ENCODE measurements at places on chromosomes 1 and 21.

DNA sequence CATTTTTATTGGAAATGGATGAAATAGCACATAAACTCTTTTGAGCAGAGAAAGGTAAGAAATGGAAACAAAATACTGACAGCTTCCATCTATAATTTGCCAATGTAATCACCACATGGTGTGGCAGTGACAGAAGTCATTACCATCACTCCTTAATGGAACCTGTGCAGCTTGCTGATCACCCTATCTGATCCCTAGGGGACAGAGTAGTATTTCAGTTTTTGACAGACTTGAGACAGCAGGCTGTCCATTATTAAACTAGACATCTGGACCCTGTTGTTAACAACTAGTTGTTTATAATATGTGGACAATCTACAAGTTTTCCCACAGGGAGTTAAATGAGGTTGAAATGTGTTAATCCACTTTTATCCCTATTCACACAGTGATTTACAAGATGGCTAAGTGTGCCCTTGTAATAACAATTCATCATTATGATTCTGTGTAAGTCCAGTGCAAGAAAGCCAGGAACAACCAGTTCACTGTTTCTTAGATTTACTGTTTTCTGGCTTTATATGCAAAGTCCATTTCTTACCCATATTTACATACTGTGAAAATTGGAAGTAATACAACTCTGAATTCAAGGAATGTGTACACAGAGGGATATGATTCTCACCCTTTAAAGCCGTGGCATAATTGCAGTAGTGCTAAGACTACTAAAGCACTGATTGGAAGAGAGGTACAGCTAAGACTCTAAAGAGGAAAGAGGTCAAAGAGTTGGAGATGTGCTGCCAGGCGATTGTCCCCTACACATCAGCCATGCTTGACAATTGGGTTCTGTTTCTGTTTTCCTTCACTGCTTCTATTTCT, 9.1 kb downstream of the KCNT2 start:
- no peak for DNase-seq

DNA sequence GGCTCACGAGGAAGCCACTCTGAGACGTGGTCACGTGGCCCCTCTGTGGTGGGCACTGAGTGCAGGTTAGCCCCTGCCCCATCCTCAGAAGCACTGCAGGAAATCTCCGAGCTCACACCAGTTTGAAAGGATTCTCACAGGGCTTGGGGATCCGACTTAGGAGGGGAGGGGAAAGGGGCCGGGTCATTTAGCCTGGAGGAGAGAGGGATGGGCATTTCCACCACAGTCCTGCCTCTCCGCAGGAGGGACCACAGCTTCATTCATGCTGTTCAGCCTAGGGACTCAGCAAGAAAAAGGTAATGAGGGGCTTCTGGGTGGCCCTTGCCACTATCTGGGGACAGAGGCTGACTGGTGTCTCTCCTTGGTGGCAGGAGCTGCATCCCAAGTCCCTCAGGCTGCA, 126.5 kb downstream of the NPHP4 start:
- DNase-seq = no peak

DNA sequence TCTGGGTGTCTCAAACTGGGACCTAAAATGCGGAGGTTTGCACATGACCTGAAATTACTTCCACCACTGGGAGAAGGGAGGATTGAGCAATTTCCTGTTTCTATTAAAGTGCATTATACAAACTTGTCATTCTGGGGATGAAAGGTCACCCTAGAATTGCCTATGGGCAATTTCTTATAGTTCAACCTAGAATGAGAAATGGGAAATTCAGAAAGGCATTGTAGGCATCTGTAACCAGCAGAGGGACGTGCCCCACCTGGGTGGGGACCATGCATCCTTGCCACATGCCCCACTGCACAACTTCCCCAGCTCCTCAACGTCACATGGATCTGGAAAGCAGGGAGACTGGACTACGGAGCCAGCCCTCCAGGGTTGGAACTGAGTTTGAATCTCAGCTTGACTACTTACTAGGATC, 47.0 kb downstream of the MRPL39 start:
- DNase-seq = no peak

- no peak for DNase-seq
These were observed 108.8 kb downstream of the TGFBR3 start for GRCh38 chr1:91777196-91777595.

- no peak for DNase-seq
These were observed 1352.9 kb downstream of the NCAM2 start for GRCh38 chr21:22351076-22351475.

DNA sequence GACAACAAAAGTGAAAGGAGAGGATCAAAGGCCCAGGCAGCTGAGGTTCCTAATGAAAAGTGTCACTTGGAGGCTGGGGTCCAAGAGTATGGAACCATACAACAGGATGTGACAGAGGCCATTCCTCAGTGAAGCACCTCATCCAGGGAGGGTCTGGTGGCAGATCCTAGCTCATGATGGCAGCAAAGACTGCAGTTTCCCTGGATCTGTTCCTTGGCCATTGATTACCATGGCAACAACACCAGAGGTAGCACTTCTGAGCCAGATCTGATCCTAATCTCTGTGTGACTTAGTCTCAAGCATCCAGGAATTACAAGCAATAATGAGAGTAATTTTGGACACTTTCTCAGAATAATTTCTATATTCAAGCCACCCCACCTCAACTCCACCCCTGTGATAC, 12.9 kb downstream of the FAM177B start:
- DNase-seq = peak; percentile 46

- no peak for DNase-seq
These were observed 355.5 kb downstream of the HLX start for GRCh38 chr1:221234791-221235190.

- no peak for DNase-seq
These were observed 30.2 kb upstream of the RNF187 start for GRCh38 chr1:228457017-228457395.

GRCh38 chr1:27643600-27644368, 8.8 kb upstream of the FGR start:
- DNase-seq = peak; percentile 92

DNA sequence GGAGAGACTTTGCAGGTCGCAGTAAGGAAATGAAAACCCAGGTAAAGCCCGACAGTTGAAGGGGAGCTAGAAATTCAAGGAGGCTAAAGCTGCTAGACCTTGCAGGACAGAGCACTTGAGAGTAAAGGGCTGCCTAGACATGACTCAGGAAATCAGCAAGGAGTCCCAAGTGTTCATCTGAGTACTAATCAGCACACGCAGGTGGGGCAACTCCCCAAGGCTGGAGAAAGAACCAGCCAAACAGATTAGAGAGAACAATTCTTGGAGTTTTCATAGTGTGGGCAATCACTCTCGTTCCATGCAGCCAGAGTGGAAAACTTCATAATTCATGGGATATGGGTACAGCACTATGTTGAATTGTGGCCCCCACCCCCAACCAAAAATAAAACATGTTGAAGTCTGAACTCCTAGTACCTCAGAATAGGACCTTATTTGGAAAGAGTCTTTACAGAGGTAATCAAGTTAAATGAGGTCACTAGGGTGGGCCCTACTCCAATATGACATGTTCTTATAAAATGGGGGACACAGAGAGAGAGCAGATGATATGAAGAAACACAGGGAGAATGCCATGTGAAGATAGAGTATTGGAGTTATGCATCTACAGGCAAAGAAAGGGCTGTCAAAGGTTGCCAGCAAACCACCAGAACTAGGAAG, 28.0 kb downstream of the SYDE2 start:
- no peak for DNase-seq

DNA sequence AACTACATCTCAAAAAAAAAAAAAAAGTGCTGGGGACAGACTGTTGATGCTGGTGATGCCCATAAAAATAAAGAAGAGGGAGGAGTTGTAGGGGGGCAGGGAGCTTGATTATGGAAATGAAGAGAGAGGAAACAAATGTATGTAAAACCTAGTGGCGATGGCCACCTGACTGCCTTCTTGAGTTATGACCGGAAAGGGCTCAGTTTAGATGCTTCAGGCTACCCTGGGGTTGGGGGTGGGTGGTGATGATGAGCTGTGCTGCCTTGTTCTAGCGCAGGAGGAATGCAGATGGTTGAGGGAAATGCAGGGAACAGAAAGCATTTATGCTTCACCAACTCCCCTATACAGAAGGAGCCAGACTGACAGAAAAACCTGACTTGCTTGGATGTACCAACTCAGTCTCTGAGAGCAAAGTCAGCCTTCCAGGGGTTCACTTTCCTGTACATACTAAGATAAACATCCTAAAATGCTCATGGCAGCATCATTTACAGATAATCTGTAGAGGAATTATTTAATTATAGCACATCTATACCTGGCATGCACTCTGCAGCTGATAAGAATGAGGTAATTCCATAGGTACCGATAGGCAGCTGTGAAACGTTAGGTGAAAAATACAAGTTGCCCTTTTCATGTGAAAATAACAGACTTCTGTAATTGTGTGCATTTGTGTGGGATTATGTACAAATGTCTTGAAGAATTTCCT, 8.0 kb upstream of the BCAR3 start:
- peak; percentile 19 for DNase-seq

DNA sequence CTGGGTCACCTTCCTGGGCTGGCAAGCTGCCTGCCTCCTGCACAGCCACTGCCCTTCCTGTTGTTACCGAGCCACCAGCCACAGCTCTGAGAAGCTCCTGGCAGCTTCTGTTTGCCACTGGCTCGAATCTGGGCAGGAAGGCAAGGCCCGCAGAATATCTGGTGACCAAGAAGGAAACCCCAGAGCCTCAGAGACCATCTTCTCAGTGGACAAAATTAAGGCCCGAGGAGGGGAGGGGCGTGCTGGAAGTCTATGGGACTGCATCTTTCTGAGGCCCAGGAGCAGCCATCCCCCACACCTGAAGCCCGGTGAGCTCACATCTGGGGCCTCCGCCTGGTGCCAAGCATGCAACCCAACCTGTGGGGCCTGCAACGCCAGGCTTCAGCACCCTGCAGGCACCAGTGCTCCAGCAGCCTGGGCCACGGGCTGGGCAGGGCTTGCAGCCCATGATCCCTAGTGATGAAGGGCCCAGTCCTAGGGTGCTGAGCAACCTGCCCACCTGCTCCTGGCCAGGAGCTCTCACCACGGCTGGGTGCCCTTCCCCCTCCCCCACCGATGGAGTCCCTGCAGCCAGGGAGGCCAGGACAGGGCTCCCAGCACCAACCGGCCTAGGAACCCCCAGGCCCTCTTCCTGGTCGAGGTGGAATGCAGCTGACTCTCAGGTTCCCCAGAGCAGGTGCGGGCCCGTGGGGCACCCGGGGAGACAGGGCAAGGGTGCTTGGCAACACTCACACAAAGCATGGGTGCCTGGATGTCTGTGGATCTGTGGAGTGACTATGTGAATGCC, 879 bp downstream of the CPTP start:
- no peak for DNase-seq

DNA sequence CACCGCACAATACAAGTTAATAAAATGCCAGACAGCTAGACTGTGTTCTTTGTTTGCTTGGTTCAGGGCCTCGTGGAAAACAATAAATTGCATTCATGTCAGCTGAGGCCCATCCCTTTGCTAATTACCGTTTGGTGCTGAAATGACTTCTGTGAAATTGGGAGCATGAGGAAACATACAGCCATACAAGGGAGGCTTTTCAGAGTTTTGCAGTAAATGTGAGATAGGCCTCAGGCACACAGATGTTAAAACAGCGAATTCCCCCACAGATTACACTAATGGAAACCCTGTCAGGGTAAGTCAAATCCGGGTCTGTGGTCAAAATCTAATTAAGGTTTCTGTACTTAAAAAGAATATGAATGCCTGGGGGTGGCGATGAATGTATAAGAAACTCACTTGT, 173.5 kb upstream of the LMO4 start:
- no peak for DNase-seq

DNA sequence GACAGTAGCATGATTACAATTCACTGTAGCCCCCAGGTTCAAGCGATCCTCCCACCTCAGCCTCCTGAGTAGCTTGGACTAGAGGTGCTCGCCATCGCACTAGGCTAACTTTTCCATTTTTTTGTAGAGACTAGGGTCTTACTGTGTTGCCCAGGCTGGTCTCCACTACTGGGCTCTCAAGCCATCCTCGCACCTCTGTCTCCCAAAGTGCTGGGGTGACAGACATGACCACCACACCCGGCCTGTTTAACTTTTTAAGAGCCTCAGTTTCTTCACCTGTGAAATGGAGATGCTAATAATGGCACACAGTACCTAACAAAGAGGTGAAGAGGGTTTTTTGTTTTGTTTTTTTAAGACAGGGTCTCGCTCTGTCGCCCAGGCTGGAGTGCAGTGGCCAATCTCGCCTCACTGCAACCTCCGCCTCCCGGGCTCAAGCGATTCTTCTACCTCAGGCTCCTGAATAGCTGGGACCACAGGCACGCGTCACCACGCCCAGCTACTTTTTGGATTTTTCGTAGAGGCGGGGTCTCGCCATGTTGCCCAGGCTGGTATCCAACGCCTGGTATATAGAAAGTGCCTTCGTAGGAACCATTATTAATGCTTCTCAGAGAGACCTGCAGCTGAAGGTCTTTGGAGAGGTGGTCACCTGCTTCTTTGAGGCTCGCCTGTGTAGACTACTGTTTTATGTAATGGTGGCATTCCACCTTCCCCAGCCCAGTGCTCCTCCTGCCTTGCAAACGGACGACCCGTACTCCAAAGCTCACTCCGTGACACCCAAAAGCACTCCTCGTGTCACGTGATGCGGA, 567 bp downstream of the PMVK start:
- DNase-seq = no peak

DNA sequence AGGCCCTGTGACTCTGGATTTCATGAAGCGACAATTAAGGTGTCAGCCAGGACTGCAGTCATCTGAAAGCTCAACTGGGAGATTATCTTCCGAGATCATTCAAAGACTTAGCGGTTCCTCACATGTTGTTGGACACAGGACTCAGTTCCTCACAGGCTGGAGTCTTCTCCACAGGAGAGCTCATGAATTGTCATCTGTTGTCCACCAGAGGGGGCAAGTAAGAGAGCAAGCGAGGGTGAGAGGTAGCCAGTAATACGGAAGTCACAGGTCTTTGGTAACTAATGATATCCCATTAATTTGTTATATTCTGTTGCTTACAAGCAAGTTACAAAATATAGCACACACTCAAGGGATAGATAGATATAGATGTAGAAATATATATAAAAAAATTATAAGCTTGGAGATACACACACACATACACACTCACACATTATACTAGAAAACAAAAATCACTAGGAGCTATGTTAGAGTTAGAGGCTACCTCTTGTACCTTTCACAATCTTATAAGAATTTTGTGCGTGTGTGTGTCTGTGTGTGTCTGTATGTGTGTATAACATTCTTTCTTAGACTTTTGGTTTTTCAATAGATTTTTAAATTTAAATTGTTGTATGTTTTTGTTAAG, 1695.3 kb downstream of the BRINP3 start:
- DNase-seq = peak; percentile 87
